ENCODE measurements at places on chromosomes 11 and 22. TPM values are rescaled to one million over a fixed set of nuclear protein-coding genes. Genes with fewer than 3 reads are reported as not detected.

DNA sequence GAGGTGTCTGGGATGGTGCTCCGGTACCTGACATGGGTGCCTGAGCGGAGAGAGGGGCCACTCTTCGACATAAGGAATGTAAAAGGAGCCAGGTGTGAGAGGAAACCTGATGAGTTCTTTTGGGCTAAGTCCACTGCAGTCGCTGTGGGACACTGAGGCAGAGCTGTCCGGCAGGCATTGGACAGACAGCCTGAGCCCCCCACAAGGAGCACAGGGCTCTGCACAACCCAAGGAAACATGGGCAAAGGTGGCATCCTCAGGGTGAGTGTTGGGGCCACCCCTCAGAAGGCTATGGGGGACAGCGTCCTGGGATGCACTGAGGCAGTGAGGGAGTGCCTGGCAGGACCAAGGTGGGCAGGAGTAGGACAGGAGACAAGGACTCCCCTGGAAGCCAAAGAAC is 57.7 kb upstream of the EMID1 start:
- no peaks in the 10 kb centered on the region for H3K27me3 ChIP-seq
- H3K27ac ChIP-seq: no peak overlapping the region
- no peak for DNase-seq

DNA sequence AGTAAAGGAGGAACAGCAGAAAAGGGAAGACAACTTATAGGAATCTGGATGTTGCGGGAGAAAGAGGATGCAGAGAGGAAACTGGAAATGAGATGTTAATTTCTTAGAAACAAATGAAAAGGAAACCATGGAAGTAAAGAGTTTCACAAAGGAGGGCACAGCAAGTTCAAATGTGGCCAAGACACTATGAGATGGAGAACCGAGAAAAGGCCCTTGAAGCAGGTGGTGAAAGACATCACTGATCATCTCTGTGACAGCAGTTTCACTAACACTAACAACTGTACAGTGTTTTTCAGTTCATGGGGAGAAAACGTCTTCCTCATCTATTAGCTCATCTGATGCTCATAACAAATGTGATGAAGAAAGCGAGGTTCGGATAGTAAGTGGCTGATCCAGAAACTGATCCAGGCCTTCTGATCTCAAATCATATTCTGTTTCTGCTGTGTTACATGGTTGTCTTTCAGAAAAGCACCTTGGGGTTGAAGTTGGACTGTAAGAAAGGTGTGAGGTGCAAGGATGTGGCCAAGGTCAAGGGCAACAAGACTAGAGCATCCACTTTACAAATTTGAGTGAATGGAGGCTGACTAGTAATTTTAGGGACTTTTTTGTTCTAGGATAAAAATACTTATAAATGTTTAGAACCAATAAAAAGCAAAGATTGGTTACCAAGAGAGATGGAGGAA is 492.1 kb upstream of the CADM1 start:
- H3K27ac ChIP-seq: no peak overlapping the region
- no peak for DNase-seq
- H3K36me3 ChIP-seq: no peaks in the 10 kb centered on the region
- no peaks in the 10 kb centered on the region for H3K4me1 ChIP-seq

- H3K4me3 ChIP-seq: no peak overlapping the region
- no peak for DNase-seq
- no peaks in the 10 kb centered on the region for H3K4me1 ChIP-seq
- no peak overlapping the region for H3K27ac ChIP-seq
- H3K27me3 ChIP-seq: no peaks in the 10 kb centered on the region
Measured at GRCh38 chr11:103648054-103648453, 388.4 kb upstream of the DDI1 start.

Gene SLC22A12
- not detected for total RNA-seq

Gene CDCA5
- 0.96 TPM for total RNA-seq

Gene KCNK4
- total RNA-seq: not detected

DNA sequence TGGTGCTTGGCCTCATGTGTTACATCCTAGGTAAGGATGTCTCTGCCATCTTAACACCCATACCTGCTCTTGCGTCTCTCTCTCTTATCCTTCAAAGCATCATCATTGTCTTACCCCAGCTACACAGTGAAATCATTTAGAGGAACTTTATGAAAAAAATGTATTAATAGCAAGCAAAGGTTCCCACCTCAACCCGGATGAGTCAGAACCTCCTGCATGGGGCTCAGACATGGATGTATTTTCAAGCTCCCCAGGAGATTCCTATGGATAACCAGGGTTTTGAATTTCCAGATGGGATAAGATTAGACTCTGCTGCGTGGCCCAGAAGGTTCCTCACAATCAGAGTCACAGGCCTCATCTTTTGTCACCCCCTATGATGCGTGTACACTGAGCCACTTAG is 89.1 kb upstream of the NNMT start:
- no peaks in the 10 kb centered on the region for H3K36me3 ChIP-seq
- H3K4me1 ChIP-seq: no peaks in the 10 kb centered on the region
- no peaks in the 10 kb centered on the region for H3K27me3 ChIP-seq
- DNase-seq: no peak
- H3K27ac ChIP-seq: no peak overlapping the region
- no peak overlapping the region for H3K4me3 ChIP-seq

DNA sequence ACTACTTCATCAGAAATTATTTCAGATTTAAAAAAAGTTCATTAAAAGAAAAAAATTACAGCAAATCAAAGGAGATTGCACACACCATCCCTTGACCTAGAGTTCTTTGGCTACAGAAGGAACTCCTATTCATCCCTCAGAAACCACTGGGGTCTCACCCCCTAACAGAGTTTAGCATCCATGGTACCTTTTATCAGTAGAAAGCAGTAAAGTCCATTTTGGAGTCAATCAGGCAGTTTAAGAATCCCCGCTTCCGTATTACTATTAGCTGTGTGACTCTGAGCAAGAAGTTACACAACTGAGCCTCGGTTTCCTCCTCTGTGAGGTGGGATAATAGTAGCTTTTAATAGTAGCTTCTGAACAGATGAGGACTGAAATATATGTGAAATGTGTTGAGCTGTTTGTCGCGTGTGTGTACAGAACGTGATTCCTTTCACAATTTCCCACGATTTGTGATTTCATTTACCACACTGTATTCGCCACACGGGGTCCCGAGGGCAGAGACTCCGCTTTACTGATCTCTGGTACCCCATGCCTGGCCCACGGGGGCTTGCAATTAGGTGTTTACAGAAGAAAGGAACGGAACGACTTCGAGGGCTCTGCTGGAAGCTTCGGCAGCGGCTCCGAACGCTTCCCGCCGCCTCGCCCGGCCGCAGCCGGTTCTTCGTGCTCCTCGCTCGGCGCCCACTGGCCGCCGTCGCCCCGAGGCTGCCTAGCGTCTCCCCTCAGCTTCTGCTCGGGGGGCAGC is 72.5 kb upstream of the ZBED5 start:
- H3K4me3 ChIP-seq: peak overlapping the region; percentile 90
- no peaks in the 10 kb centered on the region for H3K36me3 ChIP-seq
- no peak for DNase-seq
- H3K4me1 ChIP-seq: no peaks in the 10 kb centered on the region

DNA sequence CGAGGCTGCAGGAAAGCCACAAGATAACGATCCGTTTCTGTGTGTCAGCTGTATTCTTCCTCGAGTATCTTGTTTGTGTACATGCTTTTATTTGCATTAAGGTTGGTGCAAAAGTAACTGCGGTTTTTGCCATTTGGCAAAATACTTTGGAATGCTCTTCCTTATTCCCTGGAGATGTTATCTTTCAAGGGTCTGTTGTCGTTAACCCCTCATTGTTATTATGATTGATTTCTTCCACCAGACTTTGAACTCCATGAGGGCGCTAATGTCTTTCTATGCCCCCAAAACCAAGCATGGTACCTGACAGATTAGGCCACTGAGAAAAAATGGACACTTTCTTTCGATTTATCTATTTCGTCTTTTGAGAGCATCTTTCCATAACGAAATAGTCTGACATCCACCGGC is 563 bp upstream of the PSMA1 start:
- peak overlapping the region; percentile 90 for H3K27ac ChIP-seq
- no peaks in the 10 kb centered on the region for H3K36me3 ChIP-seq
- peak overlapping the region; percentile 86 for H3K4me3 ChIP-seq
- peaks cover 6% of the 10 kb centered on the region for H3K4me1 ChIP-seq
- DNase-seq: no peak

DNA sequence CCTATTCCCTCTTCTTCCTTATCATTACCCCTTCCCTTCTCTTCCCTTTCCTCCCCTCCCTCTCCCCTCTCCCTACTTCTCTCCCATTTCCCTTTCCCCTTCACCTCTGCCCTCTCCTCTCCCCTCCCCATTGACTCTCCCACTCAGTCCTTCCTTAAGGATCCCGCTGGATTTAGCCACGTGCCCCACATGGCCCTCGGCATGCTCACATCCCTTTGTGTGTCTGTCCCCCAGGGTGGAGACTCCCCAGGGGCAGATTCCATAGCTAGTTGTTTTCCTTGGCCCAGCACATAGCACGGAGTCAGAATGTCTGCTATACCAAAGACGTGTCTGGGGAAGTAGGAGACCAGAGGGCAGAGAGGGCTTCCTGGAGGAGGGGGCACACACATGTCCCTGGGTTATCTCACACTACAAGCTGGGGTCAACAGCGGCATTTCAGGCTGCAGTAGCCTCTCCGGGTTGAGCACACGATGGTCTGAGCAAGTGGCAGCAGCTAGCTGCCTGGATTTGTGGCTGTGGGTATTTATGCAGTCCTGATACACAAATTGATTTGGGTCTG is 487.0 kb downstream of the TBC1D22A start:
- no peaks in the 10 kb centered on the region for H3K27me3 ChIP-seq
- DNase-seq: peak; percentile 6
- no peaks in the 10 kb centered on the region for H3K36me3 ChIP-seq

DNA sequence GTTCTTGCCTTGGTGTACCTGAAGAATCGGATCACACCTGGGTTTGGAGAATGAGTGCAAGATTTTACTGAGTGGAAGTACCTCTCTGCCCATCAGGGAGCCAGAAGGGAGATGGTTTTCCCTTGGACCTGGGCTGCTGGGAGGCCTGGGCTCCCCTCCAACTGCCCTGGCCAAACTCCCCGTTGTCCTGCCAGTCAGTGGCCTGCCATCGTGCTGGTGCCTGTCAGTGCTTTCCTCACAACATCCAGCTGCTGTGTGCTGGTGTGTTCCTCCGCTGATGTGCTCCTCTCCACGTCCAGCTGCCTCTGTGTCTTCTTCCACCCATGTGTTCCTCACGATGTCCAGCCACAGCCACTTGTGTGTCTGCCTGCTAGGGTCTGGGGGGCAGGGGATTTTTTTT is 87.9 kb upstream of the CLPB start:
- H3K4me3 ChIP-seq: no peak overlapping the region
- H3K4me1 ChIP-seq: no peaks in the 10 kb centered on the region
- DNase-seq: no peak
- no peak overlapping the region for H3K27ac ChIP-seq

- no peaks in the 10 kb centered on the region for H3K27me3 ChIP-seq
- no peaks in the 10 kb centered on the region for H3K4me1 ChIP-seq
- H3K27ac ChIP-seq: no peak overlapping the region
- DNase-seq: no peak
- H3K36me3 ChIP-seq: no peaks in the 10 kb centered on the region
- H3K4me3 ChIP-seq: no peak overlapping the region
Measured at GRCh38 chr22:22093743-22094142, 111.2 kb upstream of the TOP3B start.

- no peaks in the 10 kb centered on the region for H3K36me3 ChIP-seq
- no peak for DNase-seq
- H3K4me1 ChIP-seq: no peaks in the 10 kb centered on the region
- no peaks in the 10 kb centered on the region for H3K27me3 ChIP-seq
- H3K4me3 ChIP-seq: no peak overlapping the region
- H3K27ac ChIP-seq: no peak overlapping the region
Measured at GRCh38 chr11:58628446-58628845, 6.0 kb downstream of the CNTF start.

DNA sequence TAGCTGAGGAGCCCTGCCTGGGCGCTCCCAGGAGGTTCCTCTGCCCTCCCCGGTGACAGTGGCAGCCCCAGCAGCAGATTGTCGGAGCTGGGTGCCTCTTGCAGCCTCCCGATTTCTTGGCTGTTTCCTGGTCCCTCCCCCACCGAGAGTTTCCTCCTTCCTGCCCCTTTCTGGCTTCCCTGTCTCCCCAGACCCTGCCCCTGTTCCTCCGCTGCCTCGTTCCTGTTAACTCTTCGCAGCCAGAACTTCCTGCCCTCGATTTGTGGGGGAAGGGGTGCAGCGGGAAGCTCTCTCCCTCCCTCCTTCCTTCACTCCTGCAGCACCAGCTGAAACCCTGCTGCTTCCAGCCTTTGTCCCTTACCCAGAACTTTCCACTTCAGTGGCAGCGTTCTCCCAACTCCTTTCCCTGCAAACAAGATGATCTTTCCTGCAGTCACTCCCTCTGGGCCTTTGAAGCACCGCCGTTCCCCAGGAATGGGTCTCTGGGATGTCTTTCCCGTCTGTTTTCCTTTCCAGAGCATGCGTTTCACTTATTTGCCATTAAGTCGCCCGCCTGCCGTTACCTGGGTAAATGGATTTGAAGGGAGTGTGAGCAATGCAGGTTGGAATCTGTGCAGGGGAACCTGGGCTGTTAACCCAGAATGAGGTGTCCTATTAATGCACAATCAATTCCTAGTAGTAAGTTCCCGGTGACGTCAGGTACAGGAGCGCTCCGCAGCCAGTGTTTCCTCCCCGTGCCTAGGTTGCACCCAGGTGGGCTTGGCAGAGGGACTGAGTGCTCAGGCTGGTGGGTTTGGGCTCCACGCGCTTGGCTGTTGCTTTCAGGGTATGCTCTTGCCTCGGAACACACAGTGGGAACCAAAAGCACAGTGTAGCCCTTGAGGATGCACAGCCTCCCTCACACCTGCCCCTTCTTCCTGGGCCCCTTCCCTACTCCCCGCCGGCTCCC is 4.3 kb downstream of the GRK2 start:
- H3K36me3 ChIP-seq: no peaks in the 10 kb centered on the region
- peak overlapping the region; percentile 12 for H3K4me3 ChIP-seq
- H3K27me3 ChIP-seq: no peaks in the 10 kb centered on the region
- H3K27ac ChIP-seq: peak overlapping the region; percentile 92

GRCh38 chr11:112797092-112797491 is 164.1 kb upstream of the NCAM1 start:
- no peak overlapping the region for H3K27ac ChIP-seq
- no peaks in the 10 kb centered on the region for H3K27me3 ChIP-seq
- H3K4me3 ChIP-seq: no peak overlapping the region

Gene TBX1
- 0.96 TPM for total RNA-seq

Gene TRIM64
- not detected for total RNA-seq

Gene NXPE4
- not detected for total RNA-seq

Gene P4HA3
- total RNA-seq: 0.29 TPM

DNA sequence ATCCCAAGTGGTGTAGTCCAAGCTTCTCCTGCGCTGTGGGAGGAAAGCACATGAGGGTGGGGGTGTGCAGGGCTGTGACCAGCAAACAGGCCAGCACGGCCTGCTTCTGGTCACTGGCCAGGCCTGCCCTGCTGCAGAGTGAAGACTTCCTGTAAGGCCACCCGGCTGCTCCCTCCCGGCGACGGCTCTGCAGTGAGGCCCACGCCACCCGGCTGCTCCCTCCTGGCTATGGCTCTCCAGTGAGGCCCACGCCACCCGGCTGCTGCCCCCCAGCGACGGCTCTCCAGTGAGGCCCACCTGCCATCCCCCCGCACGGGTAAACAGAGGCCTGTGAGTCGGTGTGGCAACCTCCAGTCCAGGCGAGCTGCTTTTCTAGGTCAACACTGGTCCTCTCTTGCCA is 31.4 kb upstream of the BRSK2 start:
- no peak overlapping the region for H3K27ac ChIP-seq
- H3K36me3 ChIP-seq: no peaks in the 10 kb centered on the region
- H3K4me3 ChIP-seq: no peak overlapping the region
- no peaks in the 10 kb centered on the region for H3K4me1 ChIP-seq

Gene TYR
- not detected for total RNA-seq
